ENCODE measurements at places on chromosomes 2 and 18.

GRCh38 chr2:118380915-118381653 is 292.8 kb downstream of the INSIG2 start:
- no peak for DNase-seq

GRCh38 chr2:147374423-147374811 is 470.4 kb upstream of the ACVR2A start:
- DNase-seq, result no peak

- no peak for DNase-seq
These were observed 40.2 kb upstream of the NEB start for GRCh38 chr2:151774506-151774905.

- no peak for DNase-seq
These were observed 275.1 kb downstream of the SETBP1 start for GRCh38 chr18:44955825-44956224.

- no peak for DNase-seq
These were observed 23.4 kb upstream of the SNED1 start for GRCh38 chr2:240974771-240975572.

GRCh38 chr18:12858991-12859390 is 25.0 kb downstream of the PTPN2 start:
- peak; percentile 85 for DNase-seq

DNA sequence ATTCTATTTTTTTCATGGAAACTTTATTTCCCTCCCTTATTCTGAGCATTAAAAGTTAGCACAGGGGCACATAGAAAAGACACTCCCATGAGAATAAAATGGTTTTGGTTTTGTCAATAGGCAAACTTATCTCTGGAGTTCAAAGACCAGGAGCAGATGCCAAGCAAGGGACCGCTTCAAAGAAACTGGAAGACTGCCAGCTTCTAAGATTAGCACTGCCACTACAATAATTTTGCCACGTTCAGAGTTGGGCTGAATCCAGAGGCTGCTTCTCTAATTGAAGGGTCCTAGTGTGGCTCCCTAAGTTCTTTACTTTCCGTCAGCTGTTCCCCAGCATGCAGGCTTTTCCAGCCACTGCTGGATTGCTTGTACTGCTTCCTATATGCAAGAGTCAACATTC is 681.0 kb upstream of the GCFC2 start:
- no peak for DNase-seq

DNA sequence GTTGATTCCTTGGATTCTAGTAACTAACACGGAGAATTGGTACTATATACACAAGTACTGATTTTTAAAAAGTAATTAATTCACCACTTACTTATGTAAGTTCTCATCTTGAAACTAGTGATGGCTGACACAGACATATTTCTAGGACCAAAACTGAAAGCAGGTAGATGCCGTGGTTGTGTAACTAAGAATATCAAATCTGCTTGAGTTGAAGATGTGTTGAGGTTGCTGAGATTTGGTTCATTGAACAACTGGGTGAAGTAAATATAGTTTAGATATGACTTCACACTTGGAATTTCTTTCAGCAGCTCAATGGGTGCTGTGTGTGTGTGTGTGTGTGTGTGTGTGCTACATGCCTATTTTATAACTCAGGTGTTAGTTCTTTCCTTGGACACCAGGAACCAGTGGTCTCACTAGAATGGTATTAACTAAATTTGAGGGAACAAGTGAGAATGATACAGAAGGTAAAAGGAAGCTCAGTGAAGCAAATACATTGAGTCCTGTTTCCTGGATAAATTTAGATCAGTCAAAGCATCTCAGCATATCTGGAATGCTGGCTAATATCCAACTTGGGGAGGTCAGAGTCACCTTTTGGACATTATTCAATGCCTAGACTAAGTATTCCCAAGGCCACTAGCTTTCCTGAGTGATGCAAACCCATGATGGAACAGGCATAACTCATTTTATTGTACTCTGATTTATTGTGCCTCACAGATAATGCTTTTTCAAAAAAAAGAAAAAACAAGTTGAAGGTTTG is 110.7 kb upstream of the ZEB2 start:
- peak; percentile 72 for DNase-seq

- DNase-seq, result no peak
These were observed 21.8 kb upstream of the NT5C1B start for GRCh38 chr2:18611184-18611583.

GRCh38 chr2:45220227-45220626 is 211.0 kb upstream of the SIX2 start:
- DNase-seq, result no peak

GRCh38 chr2:222683805-222684204 is 12.3 kb downstream of the MOGAT1 start:
- DNase-seq, result no peak

GRCh38 chr2:113755035-113755834 is 1.2 kb downstream of the SLC35F5 start:
- DNase-seq, result peak; percentile 34

DNA sequence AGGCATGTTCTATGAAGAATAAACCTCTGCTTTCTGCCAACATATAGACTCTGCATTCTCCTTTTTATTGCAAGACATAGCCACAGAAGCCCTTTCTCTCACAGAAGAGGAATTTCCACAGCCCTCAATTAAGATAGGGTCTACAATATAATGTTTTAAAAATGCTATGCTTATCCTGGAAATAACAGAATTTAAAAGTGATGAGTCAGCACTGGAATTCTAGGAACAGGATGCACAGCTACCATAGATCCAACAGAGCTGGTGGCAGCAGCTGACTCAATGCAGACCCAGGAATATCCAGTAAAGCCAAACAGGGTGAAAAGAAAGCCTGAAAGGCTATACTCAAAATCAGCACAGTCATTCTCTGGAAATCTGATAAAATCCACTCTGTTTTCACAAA is 866.9 kb downstream of the TRIB2 start:
- no peak for DNase-seq

GRCh38 chr2:6068429-6068828 is 376.2 kb downstream of the SOX11 start:
- DNase-seq, result no peak

GRCh38 chr2:46645681-46646162 is 166.4 kb downstream of the TMEM247 start:
- no peak for DNase-seq

GRCh38 chr2:70002241-70002899 is 40.9 kb upstream of the ASPRV1 start:
- DNase-seq, result peak; percentile 54

DNA sequence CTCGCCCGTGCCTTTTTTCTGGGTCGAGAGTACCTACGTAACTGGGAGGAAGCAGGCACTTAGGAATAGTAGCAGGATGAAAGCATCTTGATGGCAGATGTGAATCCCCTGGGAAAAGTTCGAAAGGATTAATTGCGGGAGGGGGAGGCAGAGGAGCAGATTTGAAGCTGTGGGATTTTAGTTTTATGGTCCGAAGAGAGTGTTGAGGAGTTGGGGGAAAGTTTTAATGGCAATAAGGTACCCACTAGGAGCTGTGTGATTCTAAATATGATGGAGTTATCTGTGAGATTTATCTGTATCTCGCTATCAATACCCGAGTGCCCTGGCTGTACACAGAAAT is 1.1 kb downstream of the AGFG1 start:
- no peak for DNase-seq

- DNase-seq, result no peak
These were observed 122.8 kb downstream of the PXDN start for GRCh38 chr2:1621501-1621900.
